ENCODE measurements at places on chromosomes 5 and 9.

DNA sequence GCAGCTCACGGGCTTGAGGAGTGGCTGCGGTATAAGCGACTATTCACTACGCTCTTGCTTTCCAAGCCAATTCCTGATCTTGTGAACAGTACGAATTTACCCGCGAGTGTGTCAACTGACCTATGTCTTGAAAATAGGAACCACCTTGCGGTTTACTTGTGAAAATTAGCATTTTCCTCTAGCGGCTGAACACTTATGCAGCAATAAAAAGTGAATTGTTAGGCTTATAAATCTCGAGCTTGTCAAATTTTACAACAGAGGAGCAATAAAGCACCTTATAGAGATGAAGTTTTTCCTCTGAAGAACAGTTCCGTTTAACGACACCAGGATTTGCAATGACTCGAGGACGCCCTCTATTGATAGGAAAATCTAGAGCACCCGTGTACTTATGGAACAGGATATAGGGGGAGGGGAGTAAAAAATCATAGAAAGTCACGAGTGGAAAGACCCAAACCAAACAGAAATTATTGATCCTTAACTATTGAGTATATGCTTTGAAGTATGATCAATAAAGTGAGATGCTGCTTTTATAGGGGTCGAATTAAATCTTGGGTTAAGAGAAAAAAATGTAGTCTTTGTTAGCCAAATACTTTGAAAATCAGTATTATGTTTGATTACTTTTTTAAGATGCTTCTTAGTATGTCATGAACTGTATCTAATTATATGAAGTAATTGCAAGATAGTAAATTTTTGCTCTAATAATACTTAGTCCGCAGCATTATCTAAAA, 1.9 kb upstream of the RGMB start:
- peak; percentile 93 for DNase-seq

DNA sequence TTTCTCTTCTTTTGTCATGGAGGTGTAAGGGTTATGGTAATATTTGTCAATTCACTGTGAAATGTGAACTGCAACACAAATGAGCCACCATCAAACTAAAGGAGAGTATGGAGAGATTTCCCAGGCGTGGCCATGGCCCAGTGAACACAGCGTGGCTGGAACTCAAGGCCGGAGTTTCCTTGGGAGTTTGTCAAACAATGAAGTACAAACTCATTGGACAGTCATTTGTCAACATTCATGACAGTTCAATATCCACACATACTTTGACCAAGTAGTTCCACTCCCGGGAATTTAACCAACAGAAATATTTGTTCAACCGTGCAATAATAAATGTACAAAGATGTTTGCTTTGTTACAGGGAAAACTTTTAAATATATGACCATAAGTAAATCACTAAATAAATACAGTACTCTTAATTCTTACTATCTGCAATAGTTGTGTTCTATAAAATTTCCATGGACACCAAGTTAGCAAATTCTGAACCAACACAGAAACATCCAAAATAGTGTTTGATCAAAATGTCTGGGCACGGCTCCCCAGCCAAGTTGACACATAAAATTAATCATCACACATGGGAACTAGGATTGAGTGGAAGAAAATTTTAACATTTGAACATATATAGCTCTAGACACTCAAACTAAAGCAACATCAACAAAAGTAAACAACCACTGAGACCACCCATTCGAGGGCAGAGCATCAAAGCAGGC, 87.1 kb downstream of the DIRAS2 start:
- no peak for DNase-seq

DNA sequence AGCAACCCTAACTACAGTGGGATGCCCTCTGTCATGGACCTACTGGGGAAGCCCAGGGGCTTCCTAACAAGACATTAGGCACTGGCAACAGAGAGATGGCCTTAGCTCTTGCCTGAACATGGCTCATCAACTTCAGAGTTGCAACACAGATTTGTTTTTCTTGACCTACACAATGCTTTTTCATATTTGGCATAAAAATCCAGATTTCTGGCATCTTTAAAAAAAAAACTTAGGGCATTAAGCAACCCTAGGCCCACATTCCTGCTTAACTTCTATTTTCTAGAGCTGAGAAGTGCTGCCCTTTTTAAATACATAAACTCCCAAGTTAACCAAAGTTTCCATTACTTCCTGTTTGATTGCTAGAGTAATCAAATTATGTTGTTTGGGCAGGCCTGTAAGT, 8.0 kb downstream of the GRIA1 start:
- DNase-seq, result peak; percentile 14

- no peak for DNase-seq
These were observed 116.0 kb upstream of the ADRA1B start for GRCh38 chr5:159800131-159800840.

DNA sequence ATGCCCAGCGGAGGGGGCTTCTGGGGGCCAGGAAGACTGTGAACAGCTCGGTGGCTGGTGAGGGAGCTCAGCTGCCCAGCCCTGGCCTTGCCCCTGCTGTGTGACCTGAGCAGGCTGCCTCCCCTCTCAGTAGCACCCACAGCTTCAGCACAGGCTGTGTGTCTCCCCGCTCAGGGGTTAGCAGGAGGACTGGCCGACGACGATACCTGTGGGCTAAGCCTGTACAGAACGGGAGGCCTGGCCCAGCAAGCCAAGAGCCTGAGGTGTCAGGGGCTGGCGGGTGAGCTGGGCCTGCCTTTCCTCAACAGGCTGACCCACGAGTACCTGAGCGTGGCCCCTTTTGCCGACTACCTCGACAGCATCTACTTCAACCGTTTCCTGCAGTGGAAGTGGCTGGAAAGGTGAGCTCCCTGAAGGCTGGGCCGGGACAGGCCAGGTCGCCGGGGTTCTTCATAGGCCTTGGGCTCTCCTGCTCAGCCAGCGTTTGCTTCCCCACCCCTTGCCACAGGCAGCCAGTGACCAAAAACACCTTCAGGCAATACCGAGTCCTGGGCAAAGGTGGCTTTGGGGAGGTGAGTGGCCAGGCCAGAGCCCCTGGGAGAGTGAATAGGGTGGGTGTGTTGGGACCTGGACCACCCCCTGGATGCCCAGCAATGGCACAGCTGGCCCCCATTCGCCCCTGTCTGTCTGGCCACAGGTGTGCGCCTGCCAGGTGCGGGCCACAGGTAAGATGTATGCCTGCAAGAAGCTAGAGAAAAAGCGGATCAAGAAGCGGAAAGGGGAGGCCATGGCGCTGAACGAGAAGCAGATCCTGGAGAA, 6.6 kb downstream of the GRK6 start:
- DNase-seq, result no peak

DNA sequence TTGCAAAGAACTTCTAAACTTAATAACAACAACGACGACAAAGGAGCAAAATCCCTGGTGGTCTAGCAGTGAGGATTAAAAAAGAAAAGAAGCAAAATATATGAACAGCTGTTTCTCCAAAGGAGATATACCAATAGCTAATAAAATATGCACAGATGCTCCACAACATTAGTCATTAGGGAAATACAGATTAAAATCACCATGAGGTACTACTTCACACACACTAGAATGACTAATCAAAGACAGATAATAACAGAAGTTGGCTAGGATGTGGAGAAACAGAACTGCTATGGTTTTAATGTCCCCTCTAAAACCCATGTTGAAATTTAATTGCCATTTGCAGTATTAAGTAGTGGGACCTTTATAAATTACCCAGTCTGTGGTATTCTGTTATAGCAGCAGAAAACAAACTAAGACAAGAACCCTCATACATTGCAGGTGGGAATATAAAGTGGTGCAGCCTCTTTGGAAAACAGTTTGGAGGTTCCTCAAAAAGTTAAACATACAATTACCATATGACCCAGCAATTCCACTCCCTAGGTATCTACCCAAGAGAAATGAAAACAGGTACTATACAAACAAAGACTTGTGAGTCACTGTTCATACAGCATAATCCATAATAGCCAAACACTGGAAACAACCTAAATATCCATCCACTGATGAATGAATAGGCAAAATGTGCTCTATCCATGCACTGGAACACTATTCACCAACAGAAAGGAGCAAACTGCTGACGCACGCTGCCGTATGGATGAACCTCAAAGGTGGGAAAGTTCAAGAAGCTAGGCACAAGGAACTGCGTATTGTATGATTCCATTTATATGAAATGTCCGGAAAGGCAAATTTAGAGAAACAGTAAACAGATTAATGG, 11.4 kb upstream of the DUSP1 start:
- DNase-seq, result peak; percentile 80

- DNase-seq, result peak; percentile 59
These were observed 21.0 kb downstream of the C5orf15 start for GRCh38 chr5:133947431-133947841.

- DNase-seq, result no peak
These were observed 961.6 kb upstream of the CDH18 start for GRCh38 chr5:20949636-20950035.

DNA sequence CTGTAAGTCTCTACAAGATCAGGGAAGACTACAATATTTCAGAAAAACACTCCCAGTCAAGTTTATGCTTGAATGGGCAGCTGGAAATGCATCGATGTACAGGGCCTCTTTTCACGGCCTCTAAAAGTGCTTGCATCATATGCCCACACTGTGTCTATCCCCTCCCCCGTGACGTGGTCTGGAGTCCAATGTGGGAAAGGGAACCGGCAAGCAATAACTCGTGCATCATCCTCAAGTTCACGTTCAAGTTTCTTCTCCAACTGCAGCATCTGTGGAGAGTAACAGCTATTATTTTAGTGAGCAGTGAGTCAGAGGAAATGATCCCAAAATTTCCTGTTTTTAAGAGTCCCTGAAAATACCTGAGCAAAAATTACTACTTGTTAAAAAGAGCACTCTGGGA, 22.3 kb downstream of the ATPSCKMT start:
- DNase-seq, result peak; percentile 80

- DNase-seq, result no peak
These were observed 57.5 kb downstream of the PIP5K1B start for GRCh38 chr9:68762570-68762969.

Measured in EH (cell line).